ENCODE measurements at places on chromosomes 3 and 15. TPM values are rescaled to one million over a fixed set of nuclear protein-coding genes. Genes with fewer than 3 reads are reported as not detected.

HTR3E gene
- total RNA-seq: not detected

BNC1 gene
- total RNA-seq: 0.35 TPM

SETMAR gene
- total RNA-seq: 39.4 TPM

A4GNT gene
- total RNA-seq: not detected

GRCh38 chr3:13492048-13492447 lies 11.9 kb downstream of the HDAC11 start:
- peaks cover 22% of the 10 kb centered on the region for H3K4me1 ChIP-seq
- DNase-seq: no peak
- H3K36me3 ChIP-seq: peaks cover 4% of the 10 kb centered on the region
- H3K27me3 ChIP-seq: no peaks in the 10 kb centered on the region
- no peak overlapping the region for H3K4me3 ChIP-seq

DNA sequence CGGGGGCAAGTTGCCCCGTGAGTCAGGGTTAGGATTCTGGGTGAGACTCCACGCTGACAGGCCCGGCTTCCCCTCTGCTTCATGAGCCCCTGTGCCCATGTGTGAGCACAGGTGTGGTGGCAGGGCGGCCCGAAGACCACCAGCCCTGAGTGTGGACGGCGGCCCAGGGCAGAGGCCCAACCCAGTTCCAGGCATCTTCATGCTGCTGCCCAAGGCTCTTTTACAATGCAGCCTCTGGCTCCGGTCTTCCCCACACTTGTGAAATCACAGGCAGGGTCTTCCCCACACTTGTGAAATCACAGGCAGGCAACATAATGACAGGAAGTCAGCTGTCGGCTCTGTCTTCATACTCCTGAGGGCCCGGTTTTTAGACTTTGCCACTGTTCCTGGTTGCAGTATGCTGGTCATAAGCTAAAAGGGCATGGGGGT lies 78.8 kb downstream of the AAGAB start:
- H3K4me3 ChIP-seq: no peak overlapping the region
- H3K27me3 ChIP-seq: no peaks in the 10 kb centered on the region
- H3K36me3 ChIP-seq: peaks cover 9% of the 10 kb centered on the region
- DNase-seq: no peak
- H3K27ac ChIP-seq: peak overlapping the region; percentile 67
- H3K4me1 ChIP-seq: peaks cover 29% of the 10 kb centered on the region

- no peaks in the 10 kb centered on the region for H3K4me1 ChIP-seq
- no peak overlapping the region for H3K4me3 ChIP-seq
- DNase-seq: no peak
- H3K27ac ChIP-seq: no peak overlapping the region
- no peaks in the 10 kb centered on the region for H3K36me3 ChIP-seq
Measured at GRCh38 chr3:189685291-189685690, 54.1 kb downstream of the TP63 start.

DNA sequence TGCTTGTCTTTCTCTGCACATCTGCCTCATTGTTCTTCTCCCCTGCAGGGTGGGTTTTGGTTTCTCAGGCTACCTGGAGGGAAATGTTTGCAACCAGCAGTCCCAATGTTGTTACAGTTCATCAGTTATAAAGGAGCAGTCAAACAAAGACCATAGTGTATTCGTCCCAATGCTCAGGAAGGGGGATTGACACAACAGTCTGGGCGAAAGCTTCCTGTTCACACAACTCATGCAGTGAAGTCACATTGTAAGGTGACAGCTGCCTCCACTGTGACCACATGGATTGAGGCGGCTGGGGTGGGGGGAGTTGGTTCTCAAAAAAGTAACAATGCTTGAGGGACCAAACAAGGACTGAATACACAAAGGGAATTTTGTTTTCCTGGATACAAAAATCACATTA lies 28.8 kb upstream of the TF start:
- H3K27ac ChIP-seq: no peak overlapping the region
- H3K36me3 ChIP-seq: peaks cover 1% of the 10 kb centered on the region
- H3K4me3 ChIP-seq: no peak overlapping the region
- no peaks in the 10 kb centered on the region for H3K4me1 ChIP-seq

- H3K4me1 ChIP-seq: peaks cover 28% of the 10 kb centered on the region
- no peak for DNase-seq
- H3K27ac ChIP-seq: no peak overlapping the region
Measured at GRCh38 chr3:196753201-196753600, 13.5 kb downstream of the PAK2 start.

DNA sequence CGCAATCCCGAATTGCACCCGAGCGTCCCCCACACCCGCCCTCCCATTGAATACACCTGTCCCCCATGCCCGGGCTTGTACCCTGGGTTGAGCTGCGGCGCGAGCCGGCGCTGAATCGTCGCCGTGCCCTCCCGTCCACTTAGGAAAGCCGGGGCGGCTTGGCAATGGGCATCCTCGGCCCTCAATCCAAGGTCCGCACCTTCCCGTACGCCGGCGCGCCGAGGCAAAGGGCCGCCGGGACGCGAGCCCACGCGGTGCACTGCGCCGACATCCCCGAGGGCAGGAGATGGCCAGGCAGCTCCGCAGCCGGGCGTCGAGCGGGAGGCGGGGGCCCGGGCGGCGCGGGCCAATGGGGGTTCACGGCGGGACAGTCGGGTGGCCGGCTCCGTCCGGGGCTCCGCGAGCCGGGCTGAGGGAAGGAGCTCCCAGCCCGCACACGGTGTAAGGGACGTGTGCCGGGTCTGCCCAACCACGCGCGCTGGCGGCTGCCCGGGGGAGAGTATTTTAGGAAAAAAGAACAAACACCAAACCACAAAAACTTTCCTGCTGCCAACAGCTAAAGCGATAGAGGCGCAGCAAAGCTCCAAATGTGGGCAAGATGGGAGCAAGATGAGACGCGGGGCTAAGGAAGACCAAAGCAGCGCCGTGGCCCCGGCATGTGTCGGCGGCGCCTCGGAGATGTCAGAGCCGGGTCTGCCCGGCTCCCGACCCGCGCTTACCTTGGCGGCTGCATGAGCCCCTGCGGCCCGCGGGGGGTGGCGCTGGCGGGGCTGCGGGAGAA lies 621 bp downstream of the RGMA start:
- H3K4me3 ChIP-seq: peak overlapping the region; percentile 99
- H3K4me1 ChIP-seq: peaks cover 49% of the 10 kb centered on the region
- peak; percentile 32 for DNase-seq
- H3K27me3 ChIP-seq: peaks cover 50% of the 10 kb centered on the region

GRCh38 chr3:124685481-124685880 lies 44.8 kb upstream of the UMPS start:
- H3K4me1 ChIP-seq: peaks cover 13% of the 10 kb centered on the region
- H3K4me3 ChIP-seq: no peak overlapping the region
- no peak for DNase-seq
- no peaks in the 10 kb centered on the region for H3K27me3 ChIP-seq

GRCh38 chr3:179606534-179607085 lies 2.0 kb downstream of the NDUFB5 start:
- H3K4me3 ChIP-seq: peak overlapping the region; percentile 80
- peaks cover 22% of the 10 kb centered on the region for H3K4me1 ChIP-seq
- no peak for DNase-seq
- H3K36me3 ChIP-seq: peaks cover 3% of the 10 kb centered on the region
- no peaks in the 10 kb centered on the region for H3K27me3 ChIP-seq

- H3K4me3 ChIP-seq: no peak overlapping the region
- no peak overlapping the region for H3K27ac ChIP-seq
- peaks cover 4% of the 10 kb centered on the region for H3K27me3 ChIP-seq
- peaks cover 17% of the 10 kb centered on the region for H3K4me1 ChIP-seq
- DNase-seq: no peak
Measured at GRCh38 chr15:86164232-86164898, 84.7 kb downstream of the AGBL1 start.

DNA sequence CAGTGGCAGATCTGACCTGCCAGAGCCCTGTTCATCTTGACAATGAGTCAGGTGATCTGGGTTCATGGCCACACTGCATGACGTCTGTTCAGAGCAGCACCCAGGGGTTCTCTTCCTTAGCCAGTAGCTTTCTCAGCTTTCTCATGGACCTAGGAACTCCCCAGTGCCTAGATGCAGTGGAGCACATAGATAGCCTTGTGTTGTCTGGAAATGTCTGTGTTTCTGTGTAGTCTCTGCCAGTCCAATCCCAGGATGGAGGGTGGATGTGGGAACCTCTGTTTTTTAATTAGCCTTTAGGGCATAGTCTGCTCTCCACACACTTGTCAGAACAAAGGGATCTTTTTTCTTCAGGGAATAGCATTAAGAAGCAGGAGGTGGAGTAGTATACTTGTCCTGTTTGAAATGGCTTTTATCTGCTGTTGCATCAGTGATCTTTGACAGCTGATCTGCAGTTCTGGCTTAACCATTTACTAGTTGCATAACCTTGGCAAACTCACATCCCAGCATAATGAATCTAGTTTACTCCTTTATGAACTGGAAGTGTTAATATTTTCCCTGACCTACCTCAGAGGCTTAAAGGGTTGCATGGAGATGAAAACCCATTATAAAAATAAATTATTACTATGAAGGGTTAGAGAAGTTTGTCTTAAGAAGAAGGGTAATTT lies 16.1 kb upstream of the CACNA1D start:
- DNase-seq: no peak
- H3K27me3 ChIP-seq: peaks cover 17% of the 10 kb centered on the region
- H3K4me1 ChIP-seq: peaks cover 15% of the 10 kb centered on the region
- H3K4me3 ChIP-seq: peak overlapping the region; percentile 11

DNA sequence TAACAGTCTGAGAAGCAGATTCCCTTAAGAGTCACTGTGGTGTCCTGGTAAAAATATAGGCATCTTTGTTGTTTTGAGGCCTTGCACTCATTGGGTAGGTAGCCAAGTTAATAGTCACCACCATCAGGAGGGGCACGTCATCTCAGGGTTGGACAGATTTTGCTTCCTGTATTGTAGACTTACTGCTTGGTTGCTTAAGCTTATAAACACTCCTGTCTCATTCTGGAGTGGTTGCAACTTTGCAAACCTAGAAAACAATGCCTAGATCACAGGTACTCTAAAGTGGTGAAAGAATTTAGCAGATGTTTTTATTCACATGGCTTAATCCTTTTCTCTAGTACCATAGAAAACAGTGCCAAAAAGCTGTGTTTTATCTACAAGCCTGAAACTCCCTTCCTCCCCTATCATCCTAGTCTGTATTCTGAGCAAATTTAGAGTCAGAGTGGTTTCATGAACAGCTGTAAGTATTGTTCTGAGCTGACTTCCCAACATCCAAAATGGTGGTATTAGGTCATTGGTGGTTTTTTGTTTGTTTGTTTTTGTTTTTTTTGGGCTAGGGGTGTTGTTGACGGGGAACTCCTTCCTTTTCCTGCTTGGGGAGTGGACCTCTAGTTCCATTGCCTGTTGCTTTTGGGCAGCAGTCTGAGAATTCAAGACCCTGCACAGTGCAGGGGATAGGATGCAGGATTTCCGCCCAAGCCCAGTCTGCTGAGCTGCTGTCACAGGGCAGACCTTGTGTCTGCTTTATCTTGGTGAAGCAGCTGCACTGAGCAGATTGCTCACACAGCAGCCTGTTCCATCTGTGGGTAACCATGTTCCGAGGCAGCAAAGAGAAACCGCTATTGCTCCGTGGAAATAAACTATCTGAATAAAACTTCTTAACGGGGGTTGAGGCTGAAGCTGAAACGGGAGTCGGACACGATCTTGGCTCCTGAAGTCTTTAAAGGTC lies 202.0 kb downstream of the AKAP13 start:
- DNase-seq: no peak
- H3K27me3 ChIP-seq: no peaks in the 10 kb centered on the region
- H3K4me3 ChIP-seq: no peak overlapping the region
- peaks cover 23% of the 10 kb centered on the region for H3K36me3 ChIP-seq

GRCh38 chr3:38002291-38002876 lies 11.8 kb downstream of the VILL start:
- no peaks in the 10 kb centered on the region for H3K36me3 ChIP-seq
- H3K4me1 ChIP-seq: peaks cover 49% of the 10 kb centered on the region
- H3K4me3 ChIP-seq: no peak overlapping the region
- H3K27ac ChIP-seq: no peak overlapping the region

GRCh38 chr3:3305084-3305483 lies 125.6 kb upstream of the CRBN start:
- no peaks in the 10 kb centered on the region for H3K36me3 ChIP-seq
- H3K4me3 ChIP-seq: no peak overlapping the region
- H3K27ac ChIP-seq: no peak overlapping the region
- H3K27me3 ChIP-seq: no peaks in the 10 kb centered on the region
- peaks cover 6% of the 10 kb centered on the region for H3K4me1 ChIP-seq
